CD4-positive, alpha-beta T cell treated with Interleukin-6 at 100 ng/mL for 8 hours (primary cell): ENCODE measurements at places on chromosomes 6 and 20.

DNA sequence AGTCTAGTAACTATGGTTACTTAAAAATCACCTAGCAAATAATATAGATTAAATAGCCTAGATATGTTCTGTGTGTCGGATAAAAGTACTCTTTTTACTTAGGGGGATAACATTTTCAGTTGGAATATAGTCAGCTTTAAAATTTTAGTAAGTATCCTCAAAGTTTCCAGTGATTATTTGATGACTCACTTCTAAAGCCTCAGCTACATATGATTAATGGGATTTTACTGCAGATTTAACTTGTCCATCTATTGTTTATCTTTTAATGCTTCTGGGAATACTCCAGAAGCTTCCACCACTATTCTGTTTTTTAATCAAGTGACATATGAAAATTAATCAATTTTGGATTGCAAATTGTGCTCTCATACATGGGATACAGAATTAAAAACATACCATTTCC, 8.7 kb upstream of the TENT5A start:
- no peak for DNase-seq

- DNase-seq = no peak
Measured at GRCh38 chr6:131954775-131955107, 3.6 kb upstream of the CCN2 start.

DNA sequence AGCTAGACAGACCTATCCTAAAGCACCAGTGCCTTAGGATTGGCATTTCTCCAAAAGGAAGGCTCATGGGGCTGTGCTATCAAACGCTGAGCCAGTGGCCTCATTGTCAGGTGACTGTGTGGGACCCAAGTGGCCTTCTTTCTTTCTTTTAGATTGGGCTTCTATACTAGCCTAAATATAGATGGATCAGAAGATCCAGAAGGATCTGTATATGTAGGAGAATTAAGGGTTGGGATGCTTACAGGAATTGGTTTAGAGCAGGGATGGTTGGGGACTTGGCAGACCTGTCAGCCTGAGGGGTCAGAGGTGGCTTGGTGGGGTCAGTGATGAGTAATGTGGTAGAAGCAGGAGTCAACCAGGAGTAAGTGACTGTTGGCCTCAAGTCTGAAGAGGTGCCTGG, 14.8 kb downstream of the ABT1 start:
- no peak for DNase-seq

- DNase-seq = no peak
Measured at GRCh38 chr6:113697632-113698410, 159.3 kb upstream of the MARCKS start.

- peak; percentile 72 for DNase-seq
Measured at GRCh38 chr6:139531148-139532115, 157.0 kb upstream of the CITED2 start.

DNA sequence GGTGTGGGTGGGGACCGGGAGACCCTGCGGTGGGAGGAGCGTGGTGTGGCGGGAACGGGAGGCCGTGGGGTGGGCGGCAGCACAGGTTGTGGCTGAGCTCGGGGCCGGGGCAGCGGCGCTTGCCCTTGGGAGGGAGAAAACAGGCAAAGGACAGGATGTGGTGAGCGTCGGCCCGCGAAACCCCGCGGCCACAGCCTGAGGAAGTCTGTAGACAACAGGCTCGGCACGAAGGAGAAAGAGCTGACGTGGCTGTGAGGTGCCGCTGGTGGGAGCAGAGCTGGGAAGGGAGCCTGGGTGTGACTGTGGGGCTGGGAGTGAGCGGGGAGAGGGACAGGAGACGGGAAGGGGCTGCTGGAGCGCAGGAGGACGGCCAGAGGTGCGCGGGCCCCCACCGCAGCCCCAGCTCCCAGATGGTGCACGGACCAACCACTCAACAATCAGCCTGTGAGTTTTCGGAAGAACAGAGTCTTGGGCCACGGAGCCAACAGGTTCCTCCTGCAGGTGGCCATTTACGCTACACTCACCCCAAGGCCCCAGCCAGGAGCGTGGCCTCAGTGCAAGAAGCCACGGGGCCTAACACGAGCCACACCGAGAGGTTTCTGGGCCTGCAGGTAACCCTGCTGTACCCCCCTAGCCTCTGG, 202.8 kb downstream of the DLL1 start:
- peak; percentile 58 for DNase-seq

GRCh38 chr6:84411060-84411629, 183.7 kb upstream of the CEP162 start:
- no peak for DNase-seq

- DNase-seq = no peak
Measured at GRCh38 chr6:146581968-146582367, 16.8 kb upstream of the ADGB start.

DNA sequence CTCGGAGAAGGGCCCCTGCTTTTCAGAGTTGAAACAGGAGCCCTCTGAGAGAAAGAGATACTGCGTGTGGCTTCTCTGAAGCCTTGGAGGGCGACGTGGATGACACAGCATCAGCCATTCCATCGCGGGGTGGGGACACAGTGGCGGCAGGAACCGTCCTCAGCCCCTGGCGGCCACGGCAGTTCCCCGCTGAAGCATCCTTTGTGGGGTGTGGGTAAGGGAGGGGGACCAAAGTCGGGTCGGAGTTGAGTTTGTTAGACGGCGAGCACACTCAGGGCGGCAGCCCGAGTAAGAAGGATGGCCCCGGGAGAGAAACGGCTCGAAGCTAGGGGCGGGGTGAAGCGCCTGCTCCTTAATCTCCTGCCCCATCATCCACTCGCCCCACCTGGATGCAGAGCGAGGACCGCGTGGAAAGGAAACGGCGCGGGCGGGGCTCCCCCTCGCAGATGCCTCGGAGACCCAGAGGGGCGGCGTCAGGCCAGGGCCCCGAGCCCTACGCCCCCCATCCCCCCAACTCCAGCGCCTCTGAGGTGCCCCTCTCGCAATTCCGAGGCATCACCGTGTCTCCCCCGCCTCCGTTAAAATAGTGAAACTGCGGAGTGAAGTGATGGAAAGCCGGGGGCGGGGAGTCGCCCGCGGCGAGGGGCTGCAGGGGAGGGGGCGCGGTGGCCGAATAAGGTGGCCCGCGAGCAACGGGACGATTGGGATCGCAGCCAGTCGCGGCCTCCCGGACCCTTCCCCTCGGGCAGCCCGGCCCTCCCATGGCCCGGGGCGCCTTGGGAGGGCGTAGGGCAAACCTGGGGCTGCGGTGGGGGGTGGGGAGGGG, 796 bp upstream of the RREB1 start:
- peak; percentile 61 for DNase-seq

DNA sequence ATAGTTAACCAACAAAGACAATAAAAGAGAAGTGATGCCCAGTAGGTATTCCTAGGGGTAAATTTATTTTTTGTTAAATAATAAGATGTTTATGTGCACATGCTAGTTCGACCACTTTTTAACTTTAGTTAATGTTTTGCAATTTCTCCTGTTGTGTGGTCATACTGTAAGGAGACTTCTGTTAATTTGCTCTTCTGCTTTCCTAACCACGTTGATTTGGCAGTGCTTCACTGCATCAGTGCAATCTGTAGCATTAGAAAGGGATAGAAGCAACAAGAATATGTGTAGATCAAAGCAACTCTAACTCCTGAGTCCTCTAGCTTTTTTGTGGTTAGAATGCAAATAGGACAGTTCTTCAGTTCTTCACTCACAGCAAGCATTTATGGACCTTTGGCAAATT, 13.9 kb downstream of the MYB start:
- no peak for DNase-seq

DNA sequence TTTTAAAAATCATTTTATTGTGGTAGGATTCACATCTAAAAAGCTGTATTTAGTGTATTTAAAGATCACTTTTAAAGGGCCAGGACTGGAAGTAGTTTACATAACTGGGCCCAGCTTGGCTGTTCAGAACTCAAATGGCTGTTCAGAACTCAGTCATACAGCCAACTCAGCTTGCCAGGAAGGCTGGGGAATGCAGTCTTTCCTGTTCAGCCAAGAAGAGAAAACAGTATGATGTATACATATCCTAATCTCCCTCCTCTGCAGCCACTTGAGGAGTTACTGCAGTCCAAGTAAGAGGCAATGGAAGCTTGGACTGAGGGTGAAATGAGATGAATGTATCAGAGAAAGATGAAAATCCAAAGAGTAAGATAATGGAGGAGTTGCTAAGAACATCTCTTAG, 24.6 kb downstream of the DSTN start:
- no peak for DNase-seq

DNA sequence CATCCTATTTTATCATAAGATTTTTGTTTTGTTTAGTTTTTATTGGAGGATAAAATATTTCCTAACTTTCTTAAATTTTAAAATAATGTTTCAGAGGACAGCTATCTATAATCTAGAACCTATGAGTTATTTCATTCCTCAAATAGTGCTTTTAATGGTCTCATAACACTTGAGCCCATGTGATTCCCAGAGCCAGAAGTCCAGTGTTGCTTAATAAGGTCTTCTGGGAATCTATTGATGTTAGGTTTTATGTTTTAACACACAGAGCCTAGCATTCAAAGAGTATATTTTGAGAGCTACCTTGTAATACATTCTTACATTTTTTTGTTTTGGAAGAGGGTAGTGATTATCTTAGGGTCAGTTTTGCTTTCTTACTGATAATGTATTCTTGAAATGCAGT, 200.2 kb downstream of the CENPW start:
- DNase-seq = no peak

DNA sequence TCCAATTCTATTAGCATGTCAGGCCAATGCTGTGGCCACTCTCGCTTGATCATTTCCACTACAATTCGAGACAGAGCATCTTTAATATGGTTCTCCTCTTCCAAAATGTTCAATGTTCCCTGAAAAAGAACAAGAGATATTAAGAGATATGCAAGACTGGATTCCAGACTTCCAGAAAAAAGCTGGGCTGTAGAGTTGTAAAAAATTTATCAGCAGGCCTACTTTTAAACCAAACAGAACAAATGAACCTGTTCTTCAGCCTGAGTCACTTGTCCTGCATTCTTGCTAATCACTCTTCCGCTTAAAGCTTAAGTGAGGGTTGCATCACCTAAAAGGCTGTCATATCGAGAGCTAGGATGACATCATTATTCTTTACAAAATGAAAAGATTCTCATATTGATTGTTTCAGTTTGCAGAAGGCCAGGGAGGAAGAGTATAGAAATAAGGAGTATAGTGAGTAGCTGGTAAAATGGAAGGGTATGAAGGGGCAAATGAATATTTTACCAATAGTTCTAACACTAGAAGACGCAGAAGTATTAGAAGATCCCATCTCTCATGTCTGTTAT, 4.9 kb downstream of the XPO5 start:
- no peak for DNase-seq

- DNase-seq = no peak
Measured at GRCh38 chr6:39263303-39264037, 34.2 kb upstream of the KCNK5 start.

- DNase-seq = no peak
Measured at GRCh38 chr6:29954272-29954671, 11.9 kb downstream of the HLA-A start.

DNA sequence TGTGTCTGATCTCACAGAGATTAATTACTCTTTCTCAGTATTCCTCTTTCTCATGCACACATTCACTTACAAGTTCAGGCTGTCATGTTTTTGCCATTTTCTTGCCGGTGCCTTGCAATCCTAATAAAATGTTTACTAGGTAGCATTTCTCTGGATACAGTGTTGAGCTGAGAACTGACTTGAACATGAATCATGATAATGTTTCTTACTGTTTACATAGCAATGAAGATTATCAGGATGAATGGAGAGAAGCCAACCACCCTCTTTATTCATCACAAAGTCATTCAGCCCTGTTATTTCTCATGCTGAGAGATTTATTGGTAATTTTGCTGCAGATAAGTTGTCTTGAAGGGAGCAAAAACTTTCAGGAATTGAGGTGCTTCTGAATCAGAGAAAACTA, 185.5 kb upstream of the ECI2 start:
- DNase-seq = no peak

DNA sequence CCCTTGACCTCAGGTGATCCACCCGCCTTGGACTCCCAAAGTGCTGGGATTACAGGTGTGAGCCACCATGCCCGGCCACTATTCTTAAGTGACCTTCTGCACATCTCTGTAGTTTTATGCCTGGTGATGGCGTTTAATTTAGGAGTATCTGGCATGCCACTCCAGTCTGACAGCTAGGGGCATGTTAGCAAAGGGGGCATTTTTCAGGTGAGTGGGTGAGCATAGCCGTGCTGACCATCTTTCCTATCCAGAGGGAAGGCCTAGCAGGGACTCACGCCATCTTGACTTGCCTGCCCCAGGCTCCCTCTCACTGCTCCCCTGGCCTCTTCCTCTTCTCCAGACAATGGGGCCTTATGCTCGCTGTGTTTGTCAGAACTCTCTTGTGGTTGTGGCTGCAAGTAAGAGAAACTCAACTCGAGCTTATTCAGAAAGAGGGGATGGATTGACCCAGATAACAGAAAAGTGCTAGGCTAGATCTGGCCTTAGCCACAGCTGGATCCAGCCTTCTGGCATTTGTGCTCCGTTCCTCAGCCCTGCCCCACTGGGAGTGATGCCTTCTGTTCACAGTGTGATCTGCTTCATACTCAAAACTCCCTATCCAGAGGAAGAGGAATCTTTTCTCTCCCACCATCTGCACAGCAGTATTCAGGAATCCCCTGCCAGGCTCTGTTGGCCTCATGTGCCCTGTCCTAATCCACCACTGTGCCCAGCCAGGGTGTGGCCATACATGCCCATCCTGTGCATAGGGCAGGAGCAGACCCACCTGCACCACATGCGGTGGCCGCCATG, 174.5 kb upstream of the AKAP12 start:
- no peak for DNase-seq

- DNase-seq = no peak
Measured at GRCh38 chr6:100806296-100806695, 74.8 kb downstream of the ASCC3 start.

DNA sequence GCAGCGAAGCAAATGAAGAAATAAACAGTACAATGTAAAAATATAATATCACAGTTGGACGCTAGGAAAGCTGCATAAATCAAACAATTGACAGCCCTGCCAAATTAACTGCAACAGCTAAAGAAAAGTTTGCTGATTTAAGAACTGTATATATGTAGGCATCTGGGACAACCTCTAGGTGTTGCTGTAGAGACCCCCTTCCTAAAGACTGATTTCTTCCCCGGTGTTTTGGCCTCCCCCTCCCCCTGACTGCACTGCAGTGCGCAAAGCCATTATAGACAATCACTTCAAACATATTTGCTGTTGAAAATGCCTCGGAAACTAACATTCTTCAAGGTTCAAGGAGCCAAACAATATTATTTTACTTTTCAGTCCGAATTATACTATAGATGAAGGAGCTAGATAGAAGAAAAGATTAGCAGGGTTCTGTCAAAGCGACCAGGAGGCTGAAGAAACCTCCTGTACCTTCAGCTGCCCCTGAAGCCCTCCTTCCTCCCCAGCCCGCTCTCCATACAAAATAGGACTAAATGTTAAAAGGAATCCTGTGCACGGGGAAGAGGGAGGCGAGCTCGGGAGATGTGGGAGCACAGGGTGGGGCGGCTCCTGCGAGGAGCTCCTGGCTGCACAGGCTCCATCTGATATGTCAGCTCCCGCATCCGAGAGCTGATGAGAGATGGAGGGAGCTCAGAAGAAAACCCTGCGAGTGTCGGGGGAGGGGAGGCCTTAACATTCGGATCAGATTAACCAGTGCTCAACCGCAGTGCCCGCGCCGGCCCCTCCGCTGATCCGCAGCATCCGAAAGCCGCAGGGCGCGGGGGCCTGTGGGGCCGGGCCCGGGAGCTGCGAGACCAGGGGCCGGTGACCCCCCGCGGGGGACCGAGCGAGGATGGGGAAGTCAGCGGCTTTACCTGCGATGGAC, 822 bp downstream of the ELOVL4 start:
- DNase-seq = peak; percentile 8
